Spleen (tissue), 13 donors: ENCODE measurements at places on chromosomes 4 and X. TPM values are rescaled to one million over a fixed set of nuclear protein-coding genes. Genes with fewer than 3 reads are reported as not detected.

DNA sequence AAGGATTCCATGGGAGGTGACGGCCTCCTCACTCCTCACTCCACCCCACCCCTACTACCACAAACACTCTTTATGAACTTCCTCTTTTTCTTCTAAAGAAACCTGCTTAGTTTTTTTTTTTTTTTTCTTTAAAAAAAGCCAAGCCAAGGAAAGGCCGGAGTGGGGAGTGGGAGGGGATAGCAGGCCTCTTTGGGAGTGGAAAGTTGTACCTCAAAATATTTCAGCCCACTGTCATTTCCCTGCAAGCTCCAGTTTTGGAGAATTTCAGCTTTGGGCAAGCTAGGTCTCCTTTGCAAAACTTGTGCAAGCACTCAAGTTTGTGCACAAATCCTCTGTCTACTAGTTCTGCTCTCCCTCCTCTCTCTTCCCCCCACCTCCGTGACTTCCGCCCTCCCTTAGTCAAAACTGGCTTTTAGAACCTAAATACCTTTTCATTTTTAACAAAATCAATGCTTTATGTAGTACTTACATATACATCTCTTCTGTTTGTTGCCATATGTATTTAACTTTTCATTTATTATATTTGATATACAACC, 512 bp upstream of the ANTXR2 start:
- DNase-seq, result peak; percentile 72

- no peak for DNase-seq
Observed at GRCh38 chr4:37279894-37280592, 35.5 kb downstream of the NWD2 start.

DNA sequence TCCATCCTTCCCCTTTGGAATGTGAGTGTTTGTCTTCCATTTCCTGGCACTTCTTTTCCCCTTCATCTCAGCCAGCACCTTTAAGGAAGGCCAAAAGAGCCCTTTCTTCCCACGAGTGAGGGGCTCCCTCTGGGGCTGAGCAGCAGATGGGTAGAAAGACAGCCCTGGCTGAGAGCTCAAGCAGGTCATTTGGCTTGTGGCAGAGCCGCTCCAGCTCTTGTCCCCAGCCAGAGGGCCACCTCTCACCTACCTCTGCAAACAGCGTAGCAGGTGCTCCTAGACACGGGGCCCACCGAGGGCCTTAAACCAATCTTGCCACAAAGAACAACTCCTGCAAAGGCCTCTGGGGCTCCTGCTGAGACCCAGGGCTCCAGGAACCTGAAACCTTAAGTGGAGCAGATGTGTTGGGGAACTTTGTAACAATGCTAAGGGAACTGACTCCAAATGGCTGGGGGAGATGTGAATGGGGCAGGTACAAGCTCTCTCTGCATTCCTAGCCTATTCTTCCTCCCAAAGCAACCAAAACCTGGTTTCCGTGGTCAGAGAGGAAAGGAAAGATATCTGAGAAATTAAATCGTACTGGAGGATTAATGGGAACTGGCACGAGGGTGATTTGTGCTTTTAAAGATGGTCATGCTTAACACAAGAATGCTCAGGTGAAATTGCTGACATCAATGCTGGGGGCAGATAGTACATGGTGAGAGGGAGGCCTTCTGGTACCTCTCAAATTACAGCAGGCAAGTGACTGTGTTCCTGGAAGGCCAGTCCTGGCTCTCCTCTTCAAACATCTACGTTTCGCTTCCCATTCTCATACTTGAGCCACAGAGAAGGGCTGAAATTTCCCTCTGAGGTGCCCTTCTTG, 27.0 kb downstream of the TFDP3 start:
- DNase-seq, result no peak

- no peak for DNase-seq
Observed at GRCh38 chr4:124079174-124079780, 633.3 kb downstream of the ANKRD50 start.

DNA sequence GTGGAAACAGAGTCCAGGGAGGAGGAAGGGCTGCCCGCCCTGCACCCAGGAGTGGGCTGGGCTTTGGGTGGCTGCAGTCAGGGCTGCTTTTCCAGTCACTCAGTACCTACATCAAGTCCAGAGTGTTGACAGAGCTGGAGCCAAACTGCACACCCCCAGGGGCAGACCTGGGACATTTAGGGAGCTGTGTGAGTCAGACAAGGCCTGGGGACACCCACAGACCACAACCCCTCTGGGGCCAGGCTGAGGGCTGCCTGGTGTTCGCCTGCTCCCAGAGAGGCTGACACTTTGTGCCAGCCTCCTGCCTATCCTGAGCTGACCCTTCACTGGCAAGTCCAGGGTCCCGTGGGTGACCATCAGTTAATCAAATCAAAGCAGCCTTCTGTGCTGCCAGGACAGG, 240.0 kb downstream of the BCOR start:
- DNase-seq, result no peak

- no peak for DNase-seq
Observed at GRCh38 chr4:106424426-106424825, 55.8 kb upstream of the GIMD1 start.

DNA sequence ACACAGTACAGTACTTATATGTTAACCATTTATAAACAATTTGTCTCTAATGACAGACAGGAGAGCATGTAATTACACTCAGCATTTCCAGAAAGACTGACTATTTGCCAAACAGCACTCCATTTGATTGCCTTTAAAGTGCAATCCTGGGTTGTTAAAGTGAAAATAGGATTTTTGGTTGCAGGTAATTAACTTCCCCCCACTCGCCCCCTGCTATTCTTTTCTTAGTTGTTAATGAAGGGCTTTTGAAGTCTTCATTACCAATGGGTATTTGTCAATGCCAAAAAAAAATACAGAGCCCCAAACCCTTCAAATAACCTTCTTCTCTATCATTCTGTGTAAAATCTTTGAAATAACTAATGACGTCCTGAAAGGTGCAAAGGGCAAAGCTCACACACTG, 825.6 kb downstream of the STPG2 start:
- no peak for DNase-seq

DNA sequence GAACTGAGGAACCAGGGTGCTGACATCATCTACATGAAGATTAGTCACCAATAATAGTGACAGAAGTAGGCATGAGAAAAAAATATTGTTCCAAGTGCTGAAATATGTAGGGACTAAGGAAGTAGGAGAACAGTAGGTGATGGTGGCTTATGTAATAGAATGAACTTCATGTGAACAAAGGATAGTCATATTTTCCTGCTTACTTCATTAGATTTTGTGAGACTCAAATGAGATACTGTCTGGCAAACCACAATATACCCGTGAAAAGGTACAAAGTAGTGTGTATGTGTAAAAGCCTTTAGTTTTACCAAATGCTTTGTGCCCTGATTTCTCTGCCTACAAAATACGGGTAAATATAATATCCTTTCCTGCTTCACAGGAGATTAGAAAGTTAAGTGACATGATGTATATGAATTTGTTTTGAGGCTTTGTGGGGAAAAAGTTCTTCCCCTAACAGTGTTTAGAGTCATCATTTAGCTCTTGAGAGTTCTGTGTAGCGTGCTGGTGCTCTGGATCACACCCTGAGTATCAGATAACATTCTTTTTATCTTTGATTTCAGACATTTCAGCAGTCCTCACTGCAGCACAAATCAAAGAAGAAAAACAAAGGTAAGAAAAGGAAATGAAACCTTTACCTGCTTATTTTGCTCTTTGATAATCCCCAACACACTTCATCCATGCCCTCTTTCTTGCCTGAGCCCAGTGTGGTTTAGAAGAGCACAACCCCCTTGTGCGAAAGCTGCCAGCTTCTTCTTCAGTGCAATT, 67.9 kb downstream of the KLHL34 start:
- no peak for DNase-seq

- DNase-seq, result no peak
Observed at GRCh38 chr4:94011190-94011589, 182.6 kb downstream of the ATOH1 start.

Gene CT45A2
- not detected for total RNA-seq

Gene EFNB1
- 38.5 TPM for total RNA-seq

Gene PLXNA3
- 27.2 TPM for total RNA-seq

Gene SPIN2A
- 0.64 TPM for total RNA-seq
